ENCODE measurements at places on chromosomes 16 and 17.
A peak's percentile ranks its signal among the peaks of the same experiment; 100 is the strongest.

DNA sequence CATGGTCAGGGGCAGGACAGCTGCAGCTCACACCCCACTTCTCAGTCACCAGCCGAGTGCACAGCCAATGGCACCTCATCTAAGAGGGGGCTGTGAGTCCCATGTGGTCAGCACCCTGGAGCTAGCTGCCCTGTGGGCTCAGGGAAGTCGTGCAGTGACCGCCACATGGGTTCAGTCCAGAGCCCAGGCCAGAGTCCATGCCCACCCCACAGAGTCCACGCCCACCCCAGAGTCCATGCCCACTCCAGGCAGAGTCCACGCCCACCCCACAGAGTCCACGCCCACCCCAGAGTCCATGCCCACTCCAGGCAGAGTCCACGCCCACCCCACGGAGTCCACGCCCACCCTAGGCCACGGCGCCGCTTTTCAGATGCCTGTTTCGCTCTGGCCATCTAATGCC is 24.1 kb downstream of the SLC7A5 start:
- no peak for DNase-seq

GRCh38 chr16:64074706-64075105 is 1047.2 kb downstream of the CDH11 start:
- no peak for DNase-seq

DNA sequence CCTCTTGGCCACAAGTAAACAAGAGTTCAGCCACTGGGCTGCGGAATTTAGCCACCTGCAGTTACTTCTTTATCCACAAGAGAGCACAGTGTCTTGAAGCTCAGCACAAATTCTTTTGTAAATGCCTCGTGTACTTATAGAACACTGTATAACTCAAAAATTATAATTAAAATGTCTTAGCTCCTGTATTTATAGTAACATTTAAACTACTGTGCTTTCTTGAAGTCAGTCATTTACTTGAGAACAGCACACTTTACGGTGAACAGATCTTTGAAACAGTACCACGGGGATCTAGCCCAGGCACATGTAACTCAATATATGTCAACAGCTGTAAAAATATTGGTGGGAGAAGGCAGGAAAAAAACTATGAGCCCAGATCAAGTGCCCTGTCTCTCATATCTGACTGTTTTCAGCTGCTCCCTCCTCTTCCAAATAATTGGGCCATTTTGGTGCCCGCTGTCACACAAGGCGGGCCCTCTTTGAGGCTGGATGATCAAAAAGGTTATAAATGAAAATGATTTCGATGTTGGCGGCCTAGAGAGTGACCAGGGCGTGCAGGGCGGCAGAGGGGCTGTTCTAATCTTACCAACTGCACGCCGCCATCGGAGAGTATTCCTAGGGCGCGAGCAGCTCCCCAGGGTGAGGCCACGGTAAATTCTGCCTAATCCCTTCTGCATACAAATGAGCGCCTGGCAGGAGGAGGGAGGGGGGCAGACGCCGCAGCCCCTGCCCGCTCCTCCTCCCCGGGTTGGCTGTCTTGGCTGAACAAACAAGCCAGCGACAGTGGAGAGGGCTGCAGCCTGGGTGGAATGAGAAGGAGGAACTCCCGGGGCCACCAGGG is 183.2 kb downstream of the C16orf78 start:
- DNase-seq: peak; percentile 5

DNA sequence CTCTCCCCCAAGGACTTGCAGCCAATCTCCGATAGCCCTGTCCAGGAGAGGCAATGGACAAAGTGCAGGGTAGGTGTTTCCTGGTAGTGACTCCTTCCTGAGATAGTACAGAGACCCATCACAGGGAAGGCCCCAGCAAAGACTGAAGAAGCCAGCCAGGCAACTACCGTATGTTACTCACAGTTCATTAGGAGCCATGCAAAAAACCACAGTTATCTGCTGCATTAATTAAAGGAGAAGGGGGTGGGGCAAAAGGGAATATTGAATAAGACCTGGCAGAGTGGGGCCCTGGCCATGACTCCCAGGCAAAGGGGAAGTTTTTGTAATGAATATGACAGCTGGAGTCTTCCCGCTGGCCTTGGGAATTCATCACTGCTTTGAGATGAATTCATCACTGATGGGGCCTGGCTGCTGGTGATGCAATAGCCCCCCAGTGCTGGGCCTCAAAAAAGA is 2.5 kb upstream of the SLC13A2 start:
- peak; percentile 18 for DNase-seq

GRCh38 chr17:64332502-64332901 is 58.2 kb downstream of the PECAM1 start:
- no peak for DNase-seq

GRCh38 chr16:80150978-80151721 is 389.6 kb upstream of the DYNLRB2 start:
- DNase-seq: peak; percentile 30

GRCh38 chr16:22217890-22218730 is 12.0 kb downstream of the EEF2K start:
- DNase-seq: no peak

DNA sequence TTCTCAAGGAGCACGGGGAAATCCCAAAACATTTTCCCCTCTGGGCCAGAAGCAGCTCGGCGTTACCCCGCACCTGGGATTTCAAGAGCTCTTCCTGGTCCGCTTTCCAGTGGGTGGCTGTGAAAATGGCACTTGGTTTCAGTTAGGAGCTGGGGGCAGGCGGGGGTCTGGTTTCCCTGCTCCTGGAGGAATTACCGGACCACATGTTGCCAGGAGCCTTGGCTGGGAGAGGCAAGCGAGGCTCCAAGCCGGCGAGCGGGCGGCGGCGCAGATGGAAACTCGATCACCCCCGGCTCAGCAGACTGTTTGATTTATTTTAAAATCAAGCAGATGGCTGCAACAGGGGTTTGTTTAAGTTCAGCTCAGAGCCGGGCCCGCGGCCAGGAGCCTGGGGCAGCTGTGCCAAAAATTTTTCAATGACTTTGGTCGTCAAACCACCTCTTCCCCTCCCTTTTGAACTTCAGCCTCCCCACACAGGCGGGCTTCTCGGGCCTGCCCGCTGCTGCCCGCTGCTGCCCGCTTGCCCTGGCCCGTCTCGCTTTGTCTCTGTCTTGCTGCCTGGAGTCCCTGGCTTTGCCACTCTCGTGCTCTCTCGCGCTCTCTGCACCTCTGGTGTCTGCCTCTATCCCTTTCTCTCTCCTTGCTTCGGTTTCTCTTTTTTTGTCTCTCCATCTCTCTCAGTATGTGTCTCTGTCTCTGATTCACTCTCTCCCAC is 108.0 kb upstream of the CIBAR2 start:
- DNase-seq: peak; percentile 93

- DNase-seq: peak; percentile 13
Measured at GRCh38 chr17:9676820-9677310, 31.5 kb downstream of the USP43 start.

- peak; percentile 72 for DNase-seq
Measured at GRCh38 chr16:27367461-27368357, 34.3 kb upstream of the IL21R start.

- DNase-seq: no peak
Measured at GRCh38 chr16:4800290-4801041, 2.0 kb downstream of the ROGDI start.

- DNase-seq: peak; percentile 87
Measured at GRCh38 chr17:82231562-82232321, 2.9 kb downstream of the SLC16A3 start.

DNA sequence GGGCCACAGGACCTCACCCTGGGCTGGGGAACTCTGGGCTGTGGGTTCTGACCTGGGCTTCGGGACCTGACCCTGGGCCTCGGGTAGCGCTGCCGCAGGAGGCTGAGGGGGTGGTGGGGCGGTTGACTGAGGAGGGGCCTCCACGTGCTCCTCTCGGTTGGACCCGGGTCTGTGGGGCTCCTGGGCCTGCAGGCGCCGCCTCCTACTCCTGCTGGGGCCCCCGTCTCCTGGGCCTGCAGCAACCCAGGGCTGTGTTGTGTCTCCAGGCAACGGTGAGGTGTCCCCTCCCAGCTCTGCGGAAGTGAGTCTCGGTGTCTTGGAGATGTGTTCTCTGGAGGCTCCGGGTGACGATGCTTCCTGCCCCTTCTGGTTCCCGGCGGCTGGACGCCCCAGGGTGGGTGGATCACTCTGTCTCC is 41.5 kb upstream of the GNG13 start:
- peak; percentile 2 for DNase-seq

DNA sequence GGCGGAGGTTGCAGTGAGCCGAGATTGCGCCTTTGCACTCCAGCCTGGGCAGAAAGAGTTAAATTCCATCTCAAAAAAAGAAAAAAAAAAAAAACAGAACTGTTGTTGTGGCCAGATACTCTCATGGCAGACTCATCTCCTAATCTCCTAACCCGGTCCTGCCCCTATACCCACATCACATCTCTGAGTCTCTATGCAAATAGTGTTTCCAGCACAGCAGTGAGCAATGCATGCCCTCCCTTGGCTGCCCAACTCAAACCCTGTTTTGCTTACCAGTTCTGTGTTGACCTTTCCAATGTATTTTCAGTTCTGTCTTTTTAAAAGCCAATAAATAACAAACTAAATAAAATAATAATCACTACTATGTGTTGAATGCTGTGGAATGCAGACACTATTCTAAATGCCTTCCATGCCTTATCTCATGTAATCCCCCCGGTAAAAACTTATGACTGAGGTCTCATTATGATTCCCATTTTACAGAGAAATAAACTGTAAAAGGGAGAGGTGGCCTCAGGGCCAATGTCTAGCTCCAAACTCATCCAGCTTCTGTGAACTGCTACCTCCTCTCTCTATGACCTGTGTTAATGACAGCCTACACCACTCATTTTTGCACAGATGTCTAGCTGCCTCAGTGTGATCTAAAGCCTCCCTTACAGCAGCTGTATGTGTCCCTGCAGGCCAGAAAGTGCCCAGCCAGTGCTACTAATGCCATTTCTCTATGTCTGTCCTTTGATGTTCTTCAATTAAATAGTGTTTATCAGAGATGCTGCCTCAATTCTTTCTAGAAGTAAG is 289.8 kb downstream of the HS3ST3B1 start:
- no peak for DNase-seq

GRCh38 chr17:75270966-75271232 is at the start of gene MIF4GD:
TSS of gene MIF4GD (minus strand) at chr17:75271231. CDS start at chr17:75270195, 1,036 bp downstream.
- DNase-seq: no peak

DNA sequence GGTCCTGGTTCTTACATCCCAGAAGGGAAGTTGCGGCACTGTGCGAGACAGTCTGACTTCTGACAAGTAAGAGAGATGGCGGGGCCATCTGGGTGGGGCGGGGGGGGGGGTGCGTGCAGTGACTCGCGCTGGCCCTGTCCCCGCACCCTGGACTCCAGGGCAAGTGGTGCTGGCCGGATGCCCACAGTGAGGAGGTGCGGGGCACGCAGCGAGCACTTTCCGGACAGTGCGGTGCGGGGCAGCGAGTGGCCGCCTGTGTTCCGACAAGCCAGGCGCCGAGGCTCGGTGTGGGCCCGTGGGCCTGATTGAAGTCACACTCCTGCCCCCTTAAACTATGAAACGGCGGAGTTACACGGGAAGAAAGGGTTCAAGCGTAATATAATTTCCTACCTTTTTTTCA is 106.4 kb downstream of the BANP start:
- DNase-seq: no peak

DNA sequence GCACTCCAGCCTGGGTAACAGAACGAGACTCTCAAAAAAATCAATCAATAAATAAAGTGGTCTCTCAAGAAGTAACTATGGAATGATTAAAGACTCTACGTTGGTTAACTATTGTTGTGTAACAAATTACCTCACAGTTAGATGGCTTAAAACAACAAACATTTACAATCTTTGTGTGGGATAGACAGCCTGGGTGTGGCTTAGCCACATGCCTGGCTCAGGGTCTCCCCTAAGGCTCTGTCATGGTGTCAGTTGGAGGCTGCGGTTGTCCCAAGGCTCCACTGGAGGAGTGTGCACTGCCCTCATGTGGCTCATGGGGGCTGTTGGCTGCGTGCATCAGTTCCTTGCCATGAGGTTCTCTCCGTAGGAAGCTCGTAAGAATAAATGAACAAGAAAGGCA is 294.5 kb downstream of the SNX29 start:
- DNase-seq: peak; percentile 14

DNA sequence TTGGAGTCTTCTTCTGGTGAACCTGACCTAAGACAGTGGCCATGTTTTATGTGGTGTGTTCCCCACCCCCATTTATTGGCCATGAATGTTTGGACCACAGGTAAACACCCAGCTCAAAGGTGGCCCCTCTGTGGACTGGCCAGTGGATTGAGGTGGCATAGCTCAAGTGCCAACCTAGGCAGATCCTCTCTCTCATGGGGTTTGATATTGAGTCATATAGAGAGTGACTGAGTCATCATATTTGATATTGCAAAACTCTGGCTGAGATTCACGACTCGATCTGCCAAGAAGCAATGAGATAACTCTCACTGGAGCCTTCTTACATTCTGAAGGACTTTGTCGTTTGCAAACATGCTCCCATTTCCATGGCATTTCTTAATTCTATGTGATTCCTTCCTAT is 10.5 kb upstream of the TEKT3 start:
- DNase-seq: peak; percentile 68

GRCh38 chr17:14340857-14341754 is 40.2 kb downstream of the HS3ST3B1 start:
- no peak for DNase-seq

DNA sequence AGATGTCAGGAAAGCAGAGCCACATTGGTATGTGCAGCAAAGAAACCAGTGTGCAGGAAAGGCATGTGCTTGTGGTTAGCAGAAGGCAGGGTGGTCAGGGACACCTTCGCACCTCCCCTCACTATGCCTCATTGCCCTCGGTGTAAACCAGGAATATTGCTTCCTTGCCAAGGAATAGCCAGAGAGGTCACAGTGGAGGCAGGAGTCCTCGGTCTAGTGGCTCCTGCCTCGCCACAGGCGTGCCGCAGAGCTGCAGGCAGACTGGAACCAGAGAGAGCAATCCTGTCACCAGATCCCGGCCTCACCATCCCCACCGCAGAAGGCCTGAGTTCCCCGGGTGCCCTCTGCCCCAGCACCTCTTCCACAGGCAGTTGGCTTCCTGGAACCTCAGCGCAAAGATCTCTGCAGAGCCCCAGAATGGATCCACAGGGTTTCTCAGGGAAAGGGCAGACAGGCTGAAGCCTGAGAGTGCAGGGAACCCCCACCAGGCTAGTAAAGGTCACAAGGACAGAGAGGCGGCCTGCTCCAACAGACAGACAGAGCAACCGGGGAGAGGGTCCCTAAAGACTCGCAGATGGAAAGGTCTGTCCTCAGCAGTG is 21.6 kb downstream of the CCDC182 start:
- DNase-seq: no peak

DNA sequence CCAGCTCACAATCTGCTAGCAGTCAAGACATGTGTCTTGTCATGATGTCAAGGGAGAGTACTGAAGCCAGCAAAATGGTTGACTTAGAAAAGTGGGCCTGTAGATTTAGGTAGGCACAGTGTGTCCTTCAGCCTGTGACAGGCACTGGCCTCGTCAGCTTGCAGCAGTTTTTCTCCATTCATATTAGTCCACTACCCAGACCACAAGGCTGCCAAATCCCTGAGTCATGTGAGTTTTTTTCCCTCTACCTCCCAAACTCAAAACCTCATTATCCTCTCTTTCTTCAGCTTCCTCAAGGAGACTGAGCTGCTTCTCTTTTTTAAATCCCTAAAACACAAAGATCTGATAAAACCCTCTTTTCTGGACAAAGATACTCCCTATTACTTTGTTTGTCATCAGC is 102.6 kb upstream of the HS3ST3A1 start:
- DNase-seq: peak; percentile 33

GRCh38 chr17:67098006-67098405 is 53.7 kb downstream of the CACNG1 start:
- no peak for DNase-seq

- no peak for DNase-seq
Measured at GRCh38 chr17:74243013-74243755, 29.8 kb downstream of the TTYH2 start.
